Tibial nerve (tissue), 4 donors: ENCODE measurements at places on chromosomes 1 and 21. TPM values are rescaled to one million over a fixed set of nuclear protein-coding genes. Genes with fewer than 3 reads are reported as not detected.
A peak's percentile ranks its signal among the peaks of the same experiment; 100 is the strongest.

DNA sequence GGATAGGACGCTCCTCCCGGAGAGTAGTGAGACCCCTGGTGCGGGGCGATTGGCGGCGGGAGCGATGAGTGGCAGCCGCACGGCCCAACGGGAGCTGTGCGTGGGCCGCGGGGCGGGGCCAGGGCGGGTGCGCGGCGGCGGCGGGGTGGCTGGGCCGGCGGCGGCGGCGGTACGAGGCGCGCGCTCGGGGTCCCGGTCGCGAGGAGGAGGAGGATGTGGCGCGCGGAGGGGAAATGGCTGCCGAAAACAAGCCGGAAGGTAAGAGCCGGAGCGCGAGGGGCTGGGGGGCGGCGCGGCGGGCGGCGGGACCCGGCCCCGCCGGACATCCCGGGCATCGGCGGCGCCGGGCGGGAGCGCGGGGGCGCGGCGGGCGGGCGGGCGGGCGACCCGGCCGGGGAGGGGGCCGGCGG, at the start of gene CAMTA1:
CAMTA1 (plus strand) TSS at position 137 of the 410 bp plus-strand sequence; CDS start at position 214, 77 bp downstream.
- no peak for DNase-seq

- no peak for DNase-seq
Observed at GRCh38 chr1:168801032-168801745, 72.2 kb upstream of the DPT start.

DNA sequence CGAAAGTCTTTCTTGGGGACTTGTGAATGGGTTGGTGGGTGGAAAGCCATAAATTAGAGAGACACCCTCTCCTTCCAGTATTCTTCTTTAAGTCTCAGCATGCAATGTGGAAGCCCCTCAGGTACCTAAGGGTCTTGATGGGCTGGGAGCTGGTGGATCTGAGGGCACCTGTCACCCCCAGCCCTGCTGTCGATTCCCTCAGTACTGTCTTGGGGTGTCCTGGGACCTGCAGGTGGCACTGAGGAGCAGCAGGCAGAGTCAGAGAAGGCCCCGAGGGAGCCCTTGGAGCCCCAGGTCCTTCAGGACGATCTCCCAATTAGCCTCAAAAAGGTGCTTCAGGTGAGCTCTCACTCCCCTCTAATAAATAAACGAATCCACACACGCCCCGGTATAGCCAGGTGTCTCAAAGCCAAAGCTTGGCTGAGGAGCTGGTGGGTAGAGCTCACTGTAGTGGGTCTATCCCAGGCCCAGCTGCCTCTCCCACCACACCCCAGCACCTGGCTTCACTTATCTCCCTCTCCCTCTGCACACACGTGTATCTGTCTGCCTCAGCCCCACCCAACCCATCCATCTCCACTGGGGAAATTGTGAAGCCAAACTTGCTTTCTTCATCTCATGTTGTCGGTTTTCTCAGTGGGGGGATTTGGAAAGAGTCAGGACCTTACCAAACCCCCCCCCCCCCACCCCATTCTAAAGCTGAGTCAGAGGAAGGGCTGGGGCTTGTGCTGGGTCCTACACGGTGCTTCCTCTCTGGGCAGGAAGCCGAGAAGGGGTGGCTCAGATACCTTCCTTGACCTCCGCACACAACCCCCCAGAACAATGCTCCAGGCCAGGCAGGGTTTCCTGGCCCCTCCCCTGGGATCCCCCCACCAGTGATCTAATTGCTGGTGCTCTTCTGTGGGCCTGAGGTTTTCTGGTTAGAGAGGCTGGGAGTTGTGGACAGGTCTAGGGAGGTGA, 1.6 kb downstream of the ADAM15 start:
- DNase-seq: no peak

GRCh38 chr1:151799179-151800022, 5.8 kb downstream of the LINGO4 start:
- DNase-seq: no peak

DNA sequence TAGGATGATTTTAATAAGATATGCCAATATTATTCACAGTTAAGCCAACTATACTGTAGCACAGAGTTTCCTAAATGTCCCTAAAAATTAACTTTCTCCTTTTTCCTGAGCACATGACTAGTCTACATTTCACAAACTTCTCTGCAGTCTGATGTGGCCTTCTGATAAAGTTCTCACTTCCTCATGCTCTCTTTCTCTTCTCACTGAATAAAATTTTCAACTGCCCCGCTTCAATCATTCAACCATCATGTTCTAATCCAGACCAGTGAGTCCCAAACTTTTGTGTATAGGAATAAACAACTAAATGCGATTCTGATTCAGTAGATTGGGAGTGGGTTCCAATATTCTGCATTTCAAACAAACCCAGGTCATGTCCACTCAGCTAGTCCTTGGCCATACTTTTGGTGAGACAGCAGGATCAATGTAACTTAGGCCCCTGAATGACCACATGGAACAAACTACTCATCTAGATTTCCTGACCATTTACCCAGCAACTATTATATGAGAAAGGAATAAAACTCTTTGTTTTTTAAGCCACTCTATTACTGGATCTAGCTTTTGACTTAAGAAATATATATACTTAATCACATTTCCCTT, 20.1 kb downstream of the TUT4 start:
- no peak for DNase-seq

- peak; percentile 37 for DNase-seq
Observed at GRCh38 chr1:12409681-12410080, 179.9 kb downstream of the VPS13D start.

DNA sequence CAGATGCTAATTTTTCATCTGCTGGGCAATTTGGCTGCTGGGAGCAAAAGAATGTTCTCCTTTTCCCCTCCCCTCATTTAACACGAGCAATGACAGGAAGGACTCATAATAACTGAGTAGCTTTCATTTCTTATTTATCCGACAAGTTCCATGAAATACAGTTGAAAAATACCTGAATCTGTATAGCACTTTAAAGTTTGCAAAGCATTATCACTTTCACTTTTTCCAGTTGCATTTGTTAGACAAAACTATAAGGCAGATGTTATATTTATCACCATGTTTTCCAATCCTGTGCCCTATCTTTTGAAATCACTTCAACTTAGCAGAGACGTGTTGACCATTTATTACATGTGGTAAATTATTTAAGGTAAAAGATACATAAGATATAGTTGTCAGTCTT, 350.6 kb upstream of the SGIP1 start:
- no peak for DNase-seq

DNA sequence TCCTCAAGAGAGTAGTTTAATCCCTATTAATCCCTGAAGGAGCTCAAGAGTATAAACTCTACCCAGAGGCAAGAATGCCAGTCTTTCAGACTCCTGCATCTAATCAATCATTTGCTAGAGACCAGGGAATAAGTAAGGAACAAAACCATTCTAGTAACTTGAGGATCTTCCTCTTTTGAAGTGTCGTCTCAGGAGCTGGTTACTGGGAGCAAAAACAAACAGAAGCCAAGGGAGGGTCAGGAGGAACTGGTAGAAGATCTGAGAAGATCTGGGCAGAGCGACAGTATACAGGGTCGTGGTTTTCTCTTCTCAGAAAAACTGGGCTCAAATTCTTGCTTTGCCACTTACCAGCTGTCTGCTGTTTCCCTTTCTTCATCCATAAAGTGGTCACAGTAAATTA, 69.3 kb downstream of the RPS6KA1 start:
- no peak for DNase-seq

DNA sequence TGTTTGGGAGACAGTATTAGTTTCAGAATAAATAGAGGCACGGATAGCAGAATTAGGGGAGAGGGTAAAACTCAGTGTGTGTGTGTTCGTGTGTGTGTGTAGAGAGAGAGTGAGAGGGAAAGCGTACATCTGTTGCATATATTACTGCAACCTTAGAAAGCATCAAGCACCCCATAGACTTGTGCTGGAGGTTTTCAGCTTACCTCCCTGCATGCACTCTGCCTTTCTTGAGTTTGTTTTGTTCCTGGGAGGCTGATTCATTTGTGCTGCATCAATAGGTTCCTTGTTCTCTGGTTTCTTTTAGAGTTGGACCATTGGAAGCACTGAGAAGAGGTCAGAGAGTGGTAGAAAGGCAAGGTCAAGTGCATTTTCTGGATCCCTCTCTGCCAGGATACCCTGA, 104.4 kb upstream of the KCNK1 start:
- DNase-seq: no peak

GRHL3 gene
- not detected for total RNA-seq
